ENCODE measurements at places on chromosomes 1 and 21. TPM values are rescaled to one million over a fixed set of nuclear protein-coding genes. Genes with fewer than 3 reads are reported as not detected.

Gene AK4
- total RNA-seq = 175 TPM

Gene DNALI1
- 9.5 TPM for total RNA-seq

Gene GUCA2B
- total RNA-seq = not detected

Gene A3GALT2
- not detected for total RNA-seq

Gene CR1L
- not detected for total RNA-seq

Gene JAM2
- total RNA-seq = 7.0 TPM

Gene TMEM222
- 25.1 TPM for total RNA-seq

Gene TMEM52
- 15.0 TPM for total RNA-seq

Gene KCNE1
- 0.15 TPM for total RNA-seq

Gene NPHS2
- not detected for total RNA-seq

Gene FCGR2B
- total RNA-seq = not detected

Gene CASP9
- total RNA-seq = 15.2 TPM

Gene SETD4
- total RNA-seq = 46.6 TPM

Gene DCST1
- total RNA-seq = not detected

Gene CRYAA
- not detected for total RNA-seq

Gene ANKRD45
- total RNA-seq = 2.8 TPM

Gene TRNP1
- 51.7 TPM for total RNA-seq

Gene VANGL1
- 13.4 TPM for total RNA-seq

Gene SRP9
- total RNA-seq = 446 TPM

Gene AMY1C
- not detected for total RNA-seq

Gene C1orf122
- total RNA-seq = 36.9 TPM

Gene CYP2J2
- total RNA-seq = 2.1 TPM

Gene MAB21L3
- total RNA-seq = not detected

Data from H1 (cell line).